ENCODE measurements at places on chromosomes 11 and 22. TPM values are rescaled to one million over a fixed set of nuclear protein-coding genes. Genes with fewer than 3 reads are reported as not detected.
A peak's percentile ranks its signal among the peaks of the same experiment; 100 is the strongest.

GRCh38 chr22:24437741-24438328 is 10.4 kb downstream of the ADORA2A start:
- DNase-seq, result no peak
- no peaks in the 10 kb centered on the region for H3K27me3 ChIP-seq
- peaks cover 50% of the 10 kb centered on the region for H3K4me1 ChIP-seq
- peaks cover 60% of the 10 kb centered on the region for H3K36me3 ChIP-seq
- H3K27ac ChIP-seq, result no peak overlapping the region
- H3K4me3 ChIP-seq, result no peak overlapping the region

GRCh38 chr22:23894710-23895598 is 771 bp downstream of the MIF start:
- peak overlapping the region; percentile 77 for H3K27ac ChIP-seq
- peaks cover 17% of the 10 kb centered on the region for H3K36me3 ChIP-seq
- DNase-seq, result peak; percentile 56
- no peaks in the 10 kb centered on the region for H3K27me3 ChIP-seq

GRCh38 chr11:88354912-88355311 is 17.4 kb upstream of the CTSC start:
- H3K27ac ChIP-seq, result no peak overlapping the region
- H3K36me3 ChIP-seq, result no peaks in the 10 kb centered on the region
- H3K4me1 ChIP-seq, result peaks cover 39% of the 10 kb centered on the region
- no peak for DNase-seq

GRCh38 chr11:120198403-120198786 is 12.4 kb upstream of the OAF start:
- H3K36me3 ChIP-seq, result no peaks in the 10 kb centered on the region
- no peak overlapping the region for H3K4me3 ChIP-seq
- H3K4me1 ChIP-seq, result no peaks in the 10 kb centered on the region
- DNase-seq, result no peak
- H3K27ac ChIP-seq, result no peak overlapping the region
- no peaks in the 10 kb centered on the region for H3K27me3 ChIP-seq

GRCh38 chr11:14813516-14813915 is 78.5 kb downstream of the CYP2R1 start:
- no peak overlapping the region for H3K27ac ChIP-seq
- no peak for DNase-seq
- H3K4me1 ChIP-seq, result no peaks in the 10 kb centered on the region
- no peak overlapping the region for H3K4me3 ChIP-seq
- H3K27me3 ChIP-seq, result no peaks in the 10 kb centered on the region

The DYNC2H1 gene
- 4.2 TPM for total RNA-seq

Data from CD4-positive, alpha-beta memory T cell (primary cell).